ENCODE measurements at places on chromosomes 2 and 18.
A peak's percentile ranks its signal among the peaks of the same experiment; 100 is the strongest.

GRCh38 chr2:76564734-76565133, 854.0 kb upstream of the GCFC2 start:
- no peak for DNase-seq

DNA sequence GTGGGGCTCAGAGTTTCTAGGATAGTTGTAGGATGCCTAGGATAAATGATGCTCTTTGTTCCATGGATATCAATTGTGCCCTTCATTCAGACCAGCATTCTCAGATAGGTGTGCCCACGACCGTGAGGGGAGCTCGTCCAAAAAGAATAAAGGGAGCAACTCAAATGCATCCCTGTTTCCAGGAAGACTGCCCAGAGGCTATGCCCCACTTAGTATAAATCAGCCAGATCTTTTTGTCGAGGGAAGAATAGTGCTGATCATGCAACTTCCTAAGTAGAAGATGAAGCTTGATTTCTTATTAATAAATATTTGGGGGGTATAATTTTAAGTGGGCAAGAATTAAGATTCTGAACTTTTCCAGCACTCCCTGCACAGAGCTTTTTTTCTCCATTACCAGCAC, 450.2 kb downstream of the ARHGAP15 start:
- DNase-seq = no peak

- DNase-seq = no peak
Measured at GRCh38 chr2:50408053-50408452, 623.9 kb downstream of the NRXN1 start.

DNA sequence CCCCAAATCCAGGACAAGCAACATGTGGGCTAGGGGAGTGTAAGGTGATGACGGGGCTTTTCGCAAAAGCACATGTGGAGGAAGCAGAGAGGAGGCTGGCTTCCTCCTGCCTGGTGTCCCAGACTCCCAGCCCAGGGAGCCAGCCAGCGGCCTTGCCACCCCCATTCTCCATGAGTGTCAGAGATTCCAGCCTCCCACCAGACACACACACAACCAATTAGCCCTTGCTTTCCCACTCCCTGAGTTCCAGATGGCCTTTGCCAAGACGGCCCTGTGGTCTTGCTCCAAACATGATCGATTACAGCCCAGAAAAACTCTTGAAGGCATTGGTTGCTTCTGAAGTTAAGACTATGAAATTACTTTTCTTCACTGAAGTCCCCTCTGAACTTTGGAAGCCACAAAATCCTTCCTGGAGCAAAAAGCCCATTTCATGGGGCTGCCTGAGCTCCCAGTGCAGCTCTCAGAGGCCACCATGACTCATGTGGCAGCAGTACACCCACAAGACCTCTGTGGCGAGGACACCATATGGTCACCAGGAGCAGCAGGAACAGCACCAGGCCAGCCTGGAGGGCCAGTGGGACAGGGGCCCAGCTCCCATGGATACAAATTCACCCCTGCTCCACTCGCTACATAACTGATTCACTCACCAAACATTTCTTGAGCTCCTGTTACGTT, 69.1 kb upstream of the PID1 start:
- no peak for DNase-seq

- DNase-seq = no peak
Measured at GRCh38 chr2:8577573-8577972, 104.3 kb upstream of the ID2 start.

DNA sequence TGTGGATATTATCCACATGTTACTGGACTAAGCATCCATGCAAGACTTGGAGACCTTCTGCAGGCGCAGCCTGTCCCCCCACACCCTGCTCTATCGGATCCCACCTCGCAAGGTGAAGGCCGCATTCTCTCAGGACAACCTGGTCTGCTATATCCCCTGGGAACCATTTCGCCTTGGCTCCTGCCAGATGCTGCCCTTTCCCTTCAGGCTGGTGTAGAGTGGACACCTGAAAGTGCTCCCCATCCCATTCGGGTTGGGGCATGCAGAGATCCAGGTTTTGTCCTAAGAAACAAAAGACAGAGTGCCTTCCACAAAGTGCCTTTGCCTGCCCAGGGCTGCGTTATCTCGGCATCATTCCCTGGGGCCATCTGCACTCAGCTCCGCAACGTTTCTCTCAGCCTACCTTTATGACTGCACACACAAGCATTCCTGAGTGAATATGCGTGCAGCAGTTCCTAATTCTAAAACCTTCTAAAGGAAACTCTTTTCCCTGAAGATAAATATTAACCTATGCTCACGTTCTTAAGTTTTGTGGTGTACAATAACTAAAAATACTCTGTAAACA, 20.5 kb downstream of the FHL2 start:
- no peak for DNase-seq

DNA sequence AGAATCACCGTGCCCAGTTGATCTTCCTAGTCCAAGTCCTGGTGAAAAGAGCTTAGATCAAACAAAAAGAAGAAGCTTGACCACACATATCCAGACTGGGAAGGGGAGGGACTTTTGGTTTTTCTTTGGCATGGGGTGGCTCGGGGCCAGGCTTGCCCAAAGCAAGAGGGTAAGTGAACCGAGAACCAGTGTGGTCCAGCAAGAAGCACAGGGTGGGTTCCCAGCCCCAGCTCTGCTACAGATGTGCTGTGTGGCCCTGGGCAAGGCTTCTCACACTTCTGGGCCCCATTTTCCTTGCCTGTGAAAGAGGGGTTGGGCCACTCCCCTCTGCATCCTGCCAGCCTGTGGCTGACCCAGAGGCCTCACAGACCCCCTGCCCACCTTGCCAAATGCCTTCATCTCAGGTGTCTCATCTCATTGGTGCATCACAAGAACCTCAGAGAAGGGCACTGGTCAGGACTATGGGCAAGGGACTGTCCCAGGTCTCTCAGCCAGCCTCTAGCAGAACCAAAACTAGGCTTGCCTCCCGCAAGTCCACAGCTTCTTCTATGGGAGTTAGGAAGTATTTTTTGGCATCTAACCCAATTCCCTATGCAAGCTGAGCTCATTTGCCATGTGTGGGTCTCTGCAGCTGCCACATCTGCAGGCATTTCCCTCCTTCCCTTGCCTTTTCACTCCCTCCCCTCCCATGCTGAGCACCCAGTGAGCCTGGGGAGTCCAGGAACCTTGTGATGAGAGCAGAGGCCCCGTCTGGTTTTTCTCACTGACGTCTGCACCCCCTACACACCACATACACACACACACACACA, 6.9 kb downstream of the ATP6V1B1 start:
- DNase-seq = no peak

GRCh38 chr2:209648714-209649113, 122.9 kb upstream of the UNC80 start:
- no peak for DNase-seq

DNA sequence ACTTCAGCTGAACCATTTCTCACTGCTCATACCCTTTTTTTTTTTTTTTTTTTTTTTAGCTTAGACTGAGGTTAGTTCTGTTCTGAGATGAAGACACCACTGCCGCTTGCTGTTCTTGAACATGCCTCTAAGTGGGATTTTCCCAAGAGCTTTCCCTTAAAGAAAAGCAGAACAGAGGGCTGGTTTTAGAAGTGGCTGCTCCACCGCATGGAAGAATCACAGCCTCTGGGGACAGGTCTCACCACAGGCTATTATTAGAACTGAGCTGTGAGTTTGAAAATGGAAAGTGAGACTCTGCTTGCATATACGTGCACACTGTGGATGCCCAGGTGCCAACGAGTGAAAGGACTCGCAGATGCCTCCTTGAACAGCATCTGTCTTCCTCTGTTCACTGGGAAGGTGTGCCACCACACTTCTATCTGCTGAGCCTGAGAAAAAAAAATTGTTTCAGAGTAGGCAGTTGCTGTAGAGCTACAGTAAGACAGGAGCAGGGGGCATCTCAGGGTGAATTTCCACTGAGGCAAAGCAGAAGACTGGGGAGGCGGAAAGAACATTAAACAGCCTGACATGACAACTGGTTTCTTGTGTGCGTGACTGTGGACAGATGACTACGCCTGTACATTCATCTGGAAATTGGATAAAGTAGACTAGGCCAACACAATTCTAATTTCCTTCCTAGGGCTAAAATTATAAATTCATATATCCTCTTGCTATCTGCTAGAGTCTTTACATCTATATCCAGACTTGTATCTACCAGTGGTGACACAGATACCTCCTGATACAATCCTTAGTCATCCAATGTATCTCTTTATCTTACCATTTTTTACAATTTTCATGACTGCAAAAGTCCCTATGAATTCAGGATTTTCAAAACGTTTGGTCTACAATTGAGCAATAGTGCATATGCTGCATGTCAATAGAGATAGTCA, 1045.7 kb upstream of the CELF4 start:
- no peak for DNase-seq

GRCh38 chr2:172241222-172241621, 138.5 kb upstream of the DLX2 start:
- no peak for DNase-seq

- DNase-seq = no peak
Measured at GRCh38 chr2:235737840-235738239, 244.0 kb downstream of the AGAP1 start.

DNA sequence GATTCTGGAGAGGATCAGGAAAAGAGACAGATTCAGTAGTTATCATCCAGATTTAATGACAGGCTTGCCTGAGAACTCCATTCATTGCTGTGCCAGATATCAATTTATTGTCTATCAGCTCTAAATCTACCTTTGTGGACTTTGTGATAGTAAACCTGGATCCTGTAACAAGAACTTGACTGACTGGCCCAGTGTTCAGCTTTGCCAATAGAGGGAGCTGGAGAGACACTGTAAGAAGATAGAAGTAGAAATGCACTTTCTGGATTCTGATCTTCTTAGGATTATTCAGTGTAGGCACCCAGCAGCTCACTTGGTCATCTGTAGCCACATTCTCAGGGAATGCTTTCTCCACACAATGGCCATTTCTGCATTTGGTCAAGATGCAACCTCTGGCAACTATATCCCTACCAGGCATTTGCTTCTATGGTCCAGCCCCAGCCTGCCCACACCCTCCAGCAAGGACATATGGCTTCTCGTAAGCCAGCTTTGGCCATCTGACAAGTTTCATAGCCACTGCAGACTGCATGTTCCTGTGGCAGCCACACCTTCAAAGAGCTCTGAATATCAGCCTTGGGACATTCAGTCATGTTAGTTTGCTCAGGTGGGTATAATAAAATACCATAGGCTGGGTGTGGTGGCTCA, 6.1 kb upstream of the SERPINB8 start:
- peak; percentile 8 for DNase-seq

GRCh38 chr2:194464964-194465638, 1191.9 kb upstream of the SLC39A10 start:
- no peak for DNase-seq

GRCh38 chr18:3358310-3358709, 91.7 kb upstream of the TGIF1 start:
- no peak for DNase-seq

DNA sequence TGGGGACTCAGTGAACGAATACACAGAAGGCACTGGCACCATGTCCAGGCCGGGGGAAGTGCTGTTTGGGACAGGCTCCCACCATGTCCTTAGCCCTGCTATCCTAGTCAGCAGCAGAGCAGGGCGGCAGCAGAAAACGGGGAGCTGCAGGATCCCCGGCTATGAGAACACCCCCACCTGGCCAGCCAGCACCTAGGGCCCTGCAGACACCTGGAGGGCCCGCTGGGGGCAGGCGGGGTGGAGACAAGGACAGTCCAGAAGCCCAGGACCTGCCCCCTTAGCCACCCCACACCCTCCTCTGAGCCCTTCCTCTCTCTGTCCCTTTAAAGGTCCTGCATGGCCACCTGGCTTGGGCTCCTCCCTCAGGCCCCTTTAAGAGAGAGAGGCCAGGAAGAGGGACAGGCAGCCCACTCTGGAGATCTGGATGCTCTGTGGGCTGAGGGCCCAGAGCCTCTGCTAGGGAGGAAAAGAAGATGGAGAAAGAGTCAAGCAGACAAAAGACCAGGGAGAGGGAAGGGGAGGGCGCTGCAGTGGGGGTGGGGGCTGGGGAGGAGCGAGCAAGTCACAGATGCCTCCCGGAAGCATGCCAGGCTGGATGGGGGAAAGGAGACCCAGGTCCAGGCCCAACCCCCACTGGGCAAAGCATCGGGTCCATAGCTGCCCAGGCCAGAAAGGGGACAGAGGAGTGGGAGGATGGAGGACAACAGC, 48.6 kb downstream of the BIN1 start:
- DNase-seq = no peak

- DNase-seq = no peak
Measured at GRCh38 chr2:224650815-224651439, 65.2 kb downstream of the CCDC195 start.

- DNase-seq = no peak
Measured at GRCh38 chr2:30567317-30567716, 120.3 kb downstream of the LCLAT1 start.

GRCh38 chr18:2515908-2516625, 55.2 kb downstream of the METTL4 start:
- DNase-seq = no peak

DNA sequence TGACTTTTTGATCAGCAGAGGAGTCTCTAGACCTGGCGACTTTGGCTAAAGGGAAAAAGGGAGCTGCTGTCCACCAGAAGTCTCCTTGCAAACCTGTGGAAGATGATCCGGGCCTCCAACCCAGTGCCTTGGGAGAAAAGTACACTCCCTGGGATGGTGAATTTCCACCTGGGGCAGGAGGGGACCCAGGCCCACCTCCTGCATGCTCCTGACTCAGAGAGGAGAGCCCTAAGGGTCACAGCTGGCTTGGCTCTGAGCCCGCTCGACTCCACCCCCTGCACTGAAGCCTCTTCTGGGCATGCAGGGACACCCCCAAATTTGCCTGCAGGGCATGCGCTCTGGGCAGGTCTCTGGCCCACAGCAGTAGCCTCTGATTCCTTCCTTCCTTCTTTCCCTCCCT, 66.5 kb downstream of the PDCL3 start:
- DNase-seq = no peak

DNA sequence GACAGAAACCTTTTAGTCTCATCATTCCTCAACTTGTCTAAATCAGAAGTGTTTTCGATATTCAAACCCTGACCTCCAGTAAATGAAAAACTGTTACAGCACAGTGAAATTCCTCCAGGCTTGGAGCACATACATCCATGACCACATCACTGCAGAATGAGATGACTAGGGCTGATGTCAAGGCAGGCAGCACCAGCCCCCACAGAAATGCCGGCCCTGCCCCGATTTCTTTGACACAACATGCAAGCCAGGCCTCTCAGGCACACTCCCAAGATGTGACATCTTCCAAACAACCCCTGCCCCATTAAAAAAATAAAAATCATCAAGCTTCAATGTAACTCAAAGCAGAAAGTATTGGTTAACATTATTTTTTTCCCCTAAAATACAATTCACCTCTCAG, 103.3 kb downstream of the CTAGE1 start:
- DNase-seq = no peak
